ENCODE measurements at places on chromosomes 5 and 9.

- no peak for DNase-seq
Measured at GRCh38 chr5:52856564-52856963, 68.8 kb downstream of the ITGA1 start.

- no peak for DNase-seq
Measured at GRCh38 chr5:149779124-149779465, 49.0 kb downstream of the PPARGC1B start.

DNA sequence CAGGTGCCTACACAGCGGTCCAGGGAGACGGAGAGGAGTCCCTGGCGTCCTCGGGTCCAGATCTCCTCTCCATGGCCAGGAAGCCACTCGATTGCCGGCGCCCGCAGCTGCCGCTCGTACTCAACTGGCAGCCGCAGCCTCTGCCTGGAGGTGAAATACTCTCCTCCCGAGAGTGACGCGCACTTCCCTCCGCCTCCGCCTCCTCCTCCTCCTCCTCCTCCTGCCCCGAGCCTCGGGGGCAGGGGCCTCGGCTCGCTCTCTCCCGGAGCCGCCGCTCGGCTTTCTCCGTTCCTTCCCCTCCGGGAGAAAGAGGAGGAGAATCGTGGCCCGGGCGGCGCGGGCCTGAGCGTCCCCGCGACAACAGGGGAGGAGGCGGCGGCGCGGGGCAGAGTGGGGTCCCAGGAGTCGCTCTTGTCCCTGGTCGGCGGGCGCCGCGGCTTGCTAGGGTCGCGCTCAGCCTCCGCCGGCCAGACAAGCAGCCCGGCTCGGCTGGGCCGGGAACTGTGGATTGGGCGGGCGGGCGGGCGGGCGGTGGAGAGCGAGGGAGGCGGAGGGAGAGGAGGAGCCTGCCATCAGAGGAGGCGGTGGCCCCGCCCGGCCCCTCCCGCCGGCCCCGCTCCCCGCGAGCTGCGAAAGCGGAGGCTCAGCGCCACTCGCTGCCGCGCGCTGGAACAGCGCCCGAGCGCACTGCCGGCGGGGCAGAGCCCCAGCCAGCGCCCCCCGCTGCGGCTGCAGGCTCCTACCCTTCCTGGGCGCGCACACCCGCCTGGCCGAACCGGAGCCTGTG, at the start of gene CEMIP2:
Gene CEMIP2, minus strand, starts transcription at position 126 of the 787 bp plus-strand sequence. CDS start 18,140 bp downstream, outside the sequence.
- peak; percentile 13 for DNase-seq

GRCh38 chr9:36136894-36137391, 410 bp downstream of the GLIPR2 start:
- DNase-seq = no peak

- DNase-seq = no peak
Measured at GRCh38 chr5:68253624-68254585, 38.3 kb downstream of the PIK3R1 start.

DNA sequence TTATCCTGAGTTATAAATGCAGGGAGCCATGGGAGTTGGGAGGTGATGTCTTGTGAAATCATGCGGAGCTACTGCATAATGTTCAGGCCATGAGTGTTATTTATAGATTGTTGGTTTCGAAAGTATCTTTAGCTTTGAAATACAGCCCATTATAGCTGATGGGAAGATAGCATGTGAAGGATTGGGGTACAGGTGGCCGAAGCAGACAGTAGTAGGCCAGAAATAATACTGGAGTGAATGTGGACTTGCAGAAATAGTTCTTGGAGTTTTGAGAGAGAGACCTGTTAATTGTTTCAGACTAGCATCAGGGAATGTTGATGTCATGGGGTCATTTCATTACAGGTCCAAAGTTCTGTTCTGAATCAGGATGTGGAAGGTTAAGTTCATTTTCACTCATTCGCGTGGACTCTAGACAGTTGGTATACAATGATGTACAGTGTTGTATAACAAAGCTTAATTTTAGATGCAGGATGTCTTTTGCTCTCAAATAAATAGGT, 3.8 kb downstream of the ATP6V1G1 start:
- no peak for DNase-seq

GRCh38 chr5:176653401-176654385, 6.4 kb downstream of the TSPAN17 start:
- DNase-seq = no peak

DNA sequence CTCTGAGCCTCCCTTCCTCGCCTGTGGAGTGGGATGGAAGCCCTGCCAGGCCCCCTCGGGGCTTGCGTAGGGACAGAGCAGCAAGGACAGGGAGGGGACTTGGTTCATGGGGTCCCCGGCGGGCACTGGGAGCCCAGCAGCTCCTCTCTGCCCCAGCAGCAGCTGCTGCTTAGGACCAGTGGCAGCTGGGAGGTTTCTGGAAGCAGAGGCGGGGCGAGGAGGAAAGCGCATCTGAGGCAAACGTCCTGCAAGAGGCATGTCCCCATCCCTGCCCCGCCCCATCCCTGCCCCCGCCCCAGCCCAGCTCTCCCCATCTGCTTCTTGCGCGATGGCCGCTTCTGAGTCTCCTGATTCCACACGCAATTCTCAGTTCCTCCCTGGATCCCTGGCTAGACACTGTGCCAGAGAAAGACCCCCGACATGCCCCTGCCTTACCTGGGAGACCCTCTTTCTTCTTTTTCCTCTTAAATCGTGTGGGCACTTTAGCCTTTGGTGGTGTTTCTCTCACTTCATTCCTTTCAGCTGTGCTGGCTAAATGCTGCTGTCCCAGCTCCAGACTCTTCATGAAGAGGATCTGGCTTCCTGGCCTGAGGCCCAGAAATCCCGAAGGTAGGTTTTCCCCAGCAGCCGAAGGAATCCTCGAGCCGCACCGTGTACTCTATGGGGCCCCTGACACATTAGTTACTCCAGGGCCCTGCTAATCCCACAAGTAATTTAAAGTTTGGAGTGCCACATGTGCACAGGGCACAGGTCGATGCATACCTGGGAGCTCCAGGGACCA, 4.4 kb upstream of the OR2S2 start:
- no peak for DNase-seq

DNA sequence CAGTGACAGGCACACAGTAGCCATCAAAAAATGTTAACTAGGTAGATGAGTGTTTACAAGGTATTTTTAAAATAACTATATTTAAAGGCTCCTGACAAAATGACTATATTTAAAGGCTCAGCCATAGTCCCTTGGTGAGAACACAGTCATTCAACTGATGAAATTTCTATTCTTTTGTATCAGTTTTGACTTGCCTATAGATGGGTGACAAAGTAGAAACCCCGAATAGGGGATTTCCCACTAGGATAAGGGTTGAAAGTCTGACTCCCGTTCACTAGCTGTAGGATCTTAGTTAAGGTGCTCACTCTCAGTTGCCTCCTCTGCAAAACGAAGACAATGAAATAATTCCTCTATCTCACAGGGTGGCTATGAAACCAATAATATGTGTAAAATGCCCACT, 218.2 kb downstream of the TSSK1B start:
- DNase-seq = no peak

DNA sequence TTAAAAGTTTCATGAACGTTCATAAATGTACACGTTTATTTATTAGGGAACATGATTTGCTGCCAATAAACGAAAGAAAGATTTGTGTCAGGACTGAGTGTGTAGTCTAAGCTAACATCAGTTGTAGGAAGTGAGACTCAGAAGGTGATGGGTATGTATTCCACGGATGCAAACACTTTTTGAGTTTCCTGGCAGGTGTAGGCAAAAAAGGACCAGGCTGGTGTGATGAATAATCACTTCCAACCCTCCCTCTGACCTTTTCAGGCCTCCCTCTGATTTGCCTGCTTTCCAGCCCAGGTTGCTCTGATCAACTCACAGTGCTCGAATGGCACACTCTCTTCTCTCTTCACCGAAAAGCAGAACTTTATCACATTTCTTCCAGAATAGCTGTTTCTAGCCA, 51.8 kb downstream of the BASP1 start:
- no peak for DNase-seq

- DNase-seq = no peak
Measured at GRCh38 chr9:99264070-99264680, 42.1 kb downstream of the SEC61B start.

DNA sequence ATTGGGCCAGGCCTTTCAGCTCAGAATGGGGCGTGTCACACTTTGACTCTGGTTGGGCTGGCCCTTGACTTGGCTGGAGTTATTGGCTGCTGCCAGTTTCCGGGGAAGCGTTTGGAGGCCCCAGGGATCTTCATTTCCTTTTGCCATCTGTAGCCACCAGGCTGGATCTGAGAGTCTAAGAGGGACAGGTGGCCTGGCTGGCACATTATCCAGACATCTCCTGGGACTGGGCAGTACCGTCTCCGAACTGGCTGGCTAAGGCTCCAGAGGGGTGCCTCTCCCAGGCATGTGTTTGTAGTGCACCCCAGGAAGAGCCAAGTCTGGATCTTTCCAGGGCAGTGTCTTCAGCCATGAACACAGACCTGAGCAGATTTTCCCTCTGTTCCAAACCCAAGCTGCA, 9.7 kb upstream of the JADE2 start:
- no peak for DNase-seq

DNA sequence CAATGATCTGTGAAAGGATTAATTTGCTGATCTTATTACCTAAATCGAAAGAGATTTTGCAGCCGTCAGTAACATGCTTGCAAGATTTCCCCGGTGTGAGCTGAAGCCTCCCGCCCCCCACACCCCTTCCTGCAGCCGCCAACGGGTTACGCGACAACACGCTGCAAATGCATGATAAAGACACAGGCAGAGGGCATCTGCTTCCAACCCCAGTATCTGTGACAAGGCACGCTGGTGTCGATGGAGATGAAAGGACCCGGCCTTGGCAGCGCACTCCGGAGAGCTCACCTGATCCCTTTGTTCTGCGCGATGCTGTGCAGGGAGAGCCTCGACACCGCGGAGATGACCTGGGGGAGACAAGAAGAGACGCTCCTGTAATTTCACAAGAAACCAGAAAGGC, 122.9 kb upstream of the SARDH start:
- DNase-seq = no peak

- no peak for DNase-seq
Measured at GRCh38 chr5:96193946-96194345, 232.3 kb upstream of the ELL2 start.

- no peak for DNase-seq
Measured at GRCh38 chr5:103120607-103121200, 603 bp downstream of the PPIP5K2 start.

DNA sequence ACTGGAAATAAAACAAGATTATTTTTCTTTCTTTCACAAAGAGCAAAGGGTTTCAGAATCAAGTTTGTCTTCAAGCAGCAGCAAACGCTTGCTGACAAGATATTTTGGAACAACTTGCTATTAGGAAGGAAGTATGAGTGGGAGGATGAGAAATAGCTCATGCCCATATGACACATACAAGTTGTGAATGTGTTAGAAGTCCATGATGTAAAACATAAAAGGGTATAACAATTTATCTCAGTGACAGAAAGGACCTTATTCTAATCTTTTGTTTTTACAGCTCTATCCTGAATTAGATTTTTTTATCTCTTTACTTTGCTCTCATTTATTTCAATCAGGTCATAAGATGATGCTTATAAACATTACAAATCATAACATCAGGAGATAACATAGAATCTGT, 516.6 kb upstream of the MEF2C start:
- DNase-seq = no peak

DNA sequence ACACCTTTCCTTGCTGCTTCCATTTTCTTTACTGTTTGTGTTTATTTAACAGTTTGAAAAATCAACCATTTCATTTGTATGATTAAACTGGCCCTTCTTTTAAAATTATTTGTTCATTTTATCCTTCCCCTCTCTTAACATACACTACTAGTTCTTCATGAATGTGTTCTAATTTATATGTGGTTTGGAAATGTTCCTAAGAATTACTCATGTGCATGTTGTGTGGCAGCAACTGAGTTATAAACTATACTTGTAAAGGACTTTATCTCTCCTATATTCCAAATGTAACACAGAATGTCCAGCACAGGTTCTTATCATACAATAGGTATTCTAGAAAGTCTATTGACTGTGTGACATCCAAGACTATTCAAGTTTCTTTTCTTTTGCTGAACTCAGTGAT, 358.2 kb upstream of the MEF2C start:
- no peak for DNase-seq

DNA sequence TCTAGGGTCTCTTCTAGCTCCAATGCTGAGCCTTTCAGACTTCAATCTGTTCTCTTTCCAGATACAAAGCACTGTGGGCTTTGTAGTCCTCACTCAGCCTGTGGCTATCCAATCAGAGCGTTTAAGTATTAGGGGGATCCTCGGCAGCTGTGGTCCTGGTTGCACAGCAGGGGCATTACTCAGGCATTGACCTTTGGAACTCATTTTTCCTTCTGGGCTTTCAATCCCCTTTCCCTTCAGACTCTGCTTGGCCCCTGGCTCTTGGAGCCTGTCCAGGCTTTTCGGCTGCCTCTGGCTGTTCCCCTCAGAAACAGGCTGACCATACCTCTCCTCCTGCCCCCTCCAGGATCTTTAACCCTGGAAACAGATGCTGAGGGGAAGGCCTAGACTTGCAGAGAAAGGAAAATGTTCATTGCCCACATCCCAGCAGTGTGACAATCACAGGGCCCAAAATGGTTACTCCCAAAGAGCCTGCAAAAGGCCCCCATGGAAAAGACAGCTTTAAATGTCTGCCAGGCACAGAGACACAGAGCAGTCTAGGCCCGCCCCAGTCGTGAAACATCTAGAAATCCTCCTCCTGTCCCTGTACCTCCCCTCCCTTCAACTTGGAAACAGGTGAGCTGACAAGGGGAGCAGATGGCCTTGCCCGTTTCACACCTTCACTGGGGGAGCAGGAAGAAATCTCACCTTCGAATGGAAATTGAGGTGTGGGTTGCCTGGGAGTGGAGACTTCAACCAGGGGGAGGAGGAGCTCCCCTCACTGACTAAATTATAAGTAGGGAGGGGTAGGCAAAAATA, 13.7 kb downstream of the C1QTNF2 start:
- no peak for DNase-seq

DNA sequence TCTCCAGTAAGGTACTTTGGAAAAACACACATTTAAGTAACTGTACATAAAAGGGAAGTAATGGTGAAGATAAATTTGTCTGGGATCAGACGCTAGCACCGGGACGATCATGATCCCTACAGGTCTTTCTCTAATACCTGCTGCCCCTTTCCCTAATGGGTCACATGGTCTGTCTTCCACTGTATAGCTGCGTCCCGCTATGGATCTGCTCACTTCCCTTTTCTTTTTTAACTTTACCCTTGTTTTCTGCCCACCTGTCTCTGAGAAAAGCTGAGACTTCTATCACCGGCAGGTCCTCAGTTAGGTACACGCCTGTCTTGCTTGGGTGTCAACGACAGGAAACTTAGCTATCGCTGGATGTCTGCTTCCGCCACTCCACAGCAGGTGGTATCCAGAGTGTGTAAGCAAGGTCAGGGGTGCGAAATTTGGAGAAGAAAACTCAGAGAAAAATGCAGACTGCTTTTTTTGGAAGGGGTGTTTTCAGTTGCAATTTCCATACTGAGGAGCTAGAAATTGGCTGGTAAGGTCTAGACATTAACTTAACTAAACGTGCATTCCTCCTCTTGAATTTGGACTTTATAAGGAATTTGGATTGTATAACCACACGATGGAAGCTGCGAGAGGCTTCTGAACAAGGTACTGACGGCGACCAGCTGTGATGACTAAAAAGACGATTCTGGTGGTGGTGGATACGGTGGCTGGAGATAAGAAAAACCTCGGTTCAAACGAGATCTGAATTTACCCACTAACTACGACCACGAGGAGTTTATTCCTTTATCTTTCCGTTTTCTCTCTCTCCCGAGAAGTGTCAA, 1.1 kb upstream of the ICE1 start:
- no peak for DNase-seq

Data from SIG-M5 (cell line).